ENCODE measurements at places on chromosomes 16 and 17. TPM values are rescaled to one million over a fixed set of nuclear protein-coding genes. Genes with fewer than 3 reads are reported as not detected.

CACNG3 gene
- not detected for total RNA-seq

DNA sequence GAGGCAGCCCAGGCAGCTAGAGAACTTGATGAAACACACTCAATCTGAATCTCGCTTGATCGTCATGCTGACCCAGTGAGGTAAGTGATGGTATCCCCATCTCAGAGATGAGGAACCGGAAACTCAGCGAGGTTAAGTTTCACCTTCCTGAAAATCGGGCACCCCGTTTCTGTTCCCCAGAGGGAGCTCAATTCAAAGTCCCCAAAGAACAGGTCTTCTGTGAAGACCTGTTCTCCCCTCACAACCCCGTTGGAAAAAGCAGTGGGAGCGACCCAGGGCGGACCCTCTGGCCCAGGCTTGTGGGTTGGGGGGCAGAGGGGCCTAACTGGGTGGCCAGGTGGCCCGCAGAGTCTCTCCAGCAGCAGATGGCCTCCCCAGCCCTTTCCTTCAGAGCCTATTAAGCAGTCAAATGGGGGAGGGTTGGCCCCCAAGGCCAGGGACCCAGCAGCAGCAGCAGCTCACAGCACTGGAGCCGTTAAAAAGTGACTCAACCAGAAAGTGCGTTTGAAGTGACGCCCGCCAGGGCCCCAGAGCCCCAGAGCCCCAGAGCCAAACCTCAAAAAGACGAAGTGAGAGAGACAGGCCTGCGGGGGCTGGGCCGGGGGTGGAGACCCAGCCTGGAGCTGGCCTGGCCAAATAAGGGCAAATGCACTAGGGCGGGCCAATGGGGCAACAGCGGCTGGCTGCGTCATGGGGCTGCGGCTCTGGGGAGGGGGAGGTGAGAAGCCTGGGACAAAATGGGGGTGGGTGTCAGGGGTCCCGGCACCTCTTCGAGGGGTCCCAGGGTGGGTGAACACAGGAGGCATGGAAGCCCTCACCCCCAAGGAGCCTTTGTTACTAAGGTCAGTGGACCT is 9.2 kb upstream of the TSPOAP1 start:
- peak; percentile 92 for DNase-seq
- no peaks in the 10 kb centered on the region for H3K27me3 ChIP-seq
- H3K4me1 ChIP-seq, result peaks cover 37% of the 10 kb centered on the region
- peaks cover 32% of the 10 kb centered on the region for H3K36me3 ChIP-seq
- peak overlapping the region; percentile 97 for H3K27ac ChIP-seq

GRCh38 chr16:351804-352520 is 561 bp downstream of the AXIN1 start:
- H3K27ac ChIP-seq, result peak overlapping the region; percentile 88
- H3K27me3 ChIP-seq, result no peaks in the 10 kb centered on the region
- peaks cover 6% of the 10 kb centered on the region for H3K36me3 ChIP-seq
- H3K4me3 ChIP-seq, result peak overlapping the region; percentile 92
- peaks cover 23% of the 10 kb centered on the region for H3K4me1 ChIP-seq

DNA sequence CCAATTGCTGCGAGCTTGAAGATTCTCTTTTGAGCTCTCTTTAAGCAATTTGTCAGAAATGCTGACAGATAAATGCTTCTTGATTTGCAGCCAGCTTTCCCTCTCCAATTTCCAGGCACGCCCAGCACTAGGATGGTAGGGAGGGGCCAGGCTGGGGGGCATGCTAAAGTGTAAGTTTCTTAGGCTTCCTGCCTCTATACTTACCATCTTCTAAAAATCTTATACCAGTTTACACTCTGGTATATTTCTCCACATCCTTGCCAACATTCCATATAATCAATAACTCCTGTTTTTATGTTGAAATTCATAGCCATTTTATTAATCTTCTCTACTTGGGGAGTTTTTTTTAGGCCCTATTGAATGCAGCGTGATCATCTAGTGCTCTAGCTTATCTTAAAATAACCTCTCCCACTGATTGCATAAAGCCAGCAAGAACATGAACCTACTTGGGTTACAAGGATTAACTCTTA is 17.5 kb downstream of the ACSF2 start:
- no peak overlapping the region for H3K27ac ChIP-seq
- H3K4me3 ChIP-seq, result no peak overlapping the region
- H3K36me3 ChIP-seq, result no peaks in the 10 kb centered on the region
- no peak for DNase-seq
- peaks cover 2% of the 10 kb centered on the region for H3K4me1 ChIP-seq

DNA sequence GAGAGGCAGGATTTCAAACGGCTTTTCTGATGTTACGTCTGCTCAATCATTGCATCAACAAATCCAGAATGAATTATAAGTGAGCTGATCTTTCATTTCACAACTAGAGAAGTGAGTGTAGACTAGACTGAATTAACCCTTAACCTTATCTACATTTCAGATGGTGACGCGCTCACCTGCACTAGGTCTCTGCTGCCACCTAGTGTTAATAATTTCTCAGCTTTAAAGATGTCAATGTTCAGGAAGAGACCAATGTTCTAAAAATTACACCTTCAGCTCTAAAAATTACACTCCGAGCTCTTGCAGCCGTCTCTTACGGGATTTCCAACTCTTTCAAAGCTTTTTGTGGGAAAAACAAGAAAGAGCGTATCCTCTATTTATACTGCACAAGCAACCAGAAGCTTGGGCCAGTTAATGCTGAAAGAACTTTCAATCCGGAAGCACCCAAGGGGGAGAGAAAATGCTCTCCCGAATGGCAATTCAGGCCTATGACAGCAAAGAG is 88.2 kb upstream of the FA2H start:
- peaks cover 5% of the 10 kb centered on the region for H3K4me1 ChIP-seq
- H3K27me3 ChIP-seq, result no peaks in the 10 kb centered on the region
- no peaks in the 10 kb centered on the region for H3K36me3 ChIP-seq

Data from activated naive CD8-positive, alpha-beta T cell treated with anti-CD3 and anti-CD28 coated beads, Interleukin-2, amount 10 ng/mL, durations not matched to agents 7 days and 5 days (primary cell).